Panc1 (cell line): ENCODE measurements at places on chromosomes 4 and X.

- DNase-seq, result no peak
- no peaks in the 10 kb centered on the region for H3K4me1 ChIP-seq
- no peak overlapping the region for H3K4me3 ChIP-seq
- no peaks in the 10 kb centered on the region for H3K36me3 ChIP-seq
Observed at GRCh38 chrX:120023259-120023658, 54.2 kb downstream of the RHOXF2B start.

GRCh38 chrX:116111934-116112595 is 58.5 kb upstream of the AGTR2 start:
- no peaks in the 10 kb centered on the region for H3K4me1 ChIP-seq
- DNase-seq, result no peak
- no peak overlapping the region for H3K4me3 ChIP-seq
- no peaks in the 10 kb centered on the region for H3K36me3 ChIP-seq
- no peak overlapping the region for H3K27ac ChIP-seq

- DNase-seq, result no peak
- no peaks in the 10 kb centered on the region for H3K4me1 ChIP-seq
- no peak overlapping the region for H3K4me3 ChIP-seq
- no peaks in the 10 kb centered on the region for H3K27me3 ChIP-seq
- H3K27ac ChIP-seq, result no peak overlapping the region
- no peaks in the 10 kb centered on the region for H3K36me3 ChIP-seq
Observed at GRCh38 chr4:149166876-149167275, 648.8 kb downstream of the IQCM start.

- H3K27ac ChIP-seq, result no peak overlapping the region
- H3K36me3 ChIP-seq, result no peaks in the 10 kb centered on the region
- H3K4me3 ChIP-seq, result no peak overlapping the region
- H3K4me1 ChIP-seq, result no peaks in the 10 kb centered on the region
- no peak for DNase-seq
Observed at GRCh38 chr4:10667701-10668326, 16.8 kb downstream of the CLNK start.

DNA sequence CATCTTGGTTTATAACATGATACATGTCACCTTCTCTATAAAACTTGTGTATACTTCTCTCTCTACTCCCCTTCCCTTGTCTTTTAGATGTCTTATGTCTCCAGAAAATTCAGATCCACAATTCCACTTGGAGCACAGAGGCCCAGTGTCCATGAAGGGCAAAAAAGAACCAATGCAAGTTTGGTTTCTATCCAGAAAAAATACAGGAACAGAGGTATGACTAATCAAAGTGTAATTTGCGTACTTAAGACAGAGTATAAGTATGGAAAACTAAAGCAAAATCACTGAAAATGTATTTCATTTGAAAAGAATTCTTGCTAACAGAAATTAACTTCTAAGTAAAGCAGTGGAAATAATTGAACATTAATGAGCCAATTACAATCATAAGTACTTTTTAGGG is 46.2 kb downstream of the GUCY1B1 start:
- no peaks in the 10 kb centered on the region for H3K27me3 ChIP-seq
- no peak overlapping the region for H3K27ac ChIP-seq
- H3K4me3 ChIP-seq, result no peak overlapping the region
- no peaks in the 10 kb centered on the region for H3K36me3 ChIP-seq
- no peaks in the 10 kb centered on the region for H3K4me1 ChIP-seq

GRCh38 chr4:76282941-76283689 is 23.4 kb upstream of the STBD1 start:
- no peaks in the 10 kb centered on the region for H3K27me3 ChIP-seq
- no peaks in the 10 kb centered on the region for H3K36me3 ChIP-seq
- no peak for DNase-seq
- no peak overlapping the region for H3K4me3 ChIP-seq
- no peak overlapping the region for H3K27ac ChIP-seq

DNA sequence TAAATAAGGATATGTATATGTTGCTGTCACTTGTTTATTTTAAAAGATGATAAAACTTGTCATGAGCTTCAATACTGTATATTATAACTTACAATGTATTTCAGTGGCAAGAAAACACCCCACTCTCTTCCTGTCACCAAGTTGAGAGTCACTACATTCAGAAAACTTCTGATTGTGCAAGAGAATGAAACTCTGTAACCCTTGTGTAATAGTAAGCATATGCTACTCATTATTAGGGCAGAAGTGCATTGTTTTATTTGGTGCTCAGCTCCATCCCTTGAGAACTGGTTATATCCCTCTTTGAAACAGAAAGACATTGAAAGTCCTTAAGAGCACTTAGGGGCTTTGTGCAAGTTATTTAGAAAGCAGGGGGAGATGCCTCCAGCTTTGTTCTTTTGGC is 594.5 kb downstream of the ARAP2 start:
- H3K36me3 ChIP-seq, result no peaks in the 10 kb centered on the region
- no peak for DNase-seq
- no peaks in the 10 kb centered on the region for H3K27me3 ChIP-seq
- no peak overlapping the region for H3K4me3 ChIP-seq
- no peak overlapping the region for H3K27ac ChIP-seq
- H3K4me1 ChIP-seq, result no peaks in the 10 kb centered on the region

GRCh38 chrX:45056428-45057145 is 144.1 kb downstream of the DIPK2B start:
- peaks cover 9% of the 10 kb centered on the region; the same call in 1 of the 2 replicates for H3K36me3 ChIP-seq
- no peak overlapping the region for H3K4me3 ChIP-seq
- no peaks in the 10 kb centered on the region for H3K4me1 ChIP-seq
- H3K27me3 ChIP-seq, result no peaks in the 10 kb centered on the region
- no peak for DNase-seq
- H3K27ac ChIP-seq, result no peak overlapping the region

- no peaks in the 10 kb centered on the region for H3K4me1 ChIP-seq
- H3K4me3 ChIP-seq, result no peak overlapping the region
- no peak for DNase-seq
- no peaks in the 10 kb centered on the region for H3K36me3 ChIP-seq
Observed at GRCh38 chr4:80151981-80152380, 45.3 kb upstream of the PRDM8 start.

DNA sequence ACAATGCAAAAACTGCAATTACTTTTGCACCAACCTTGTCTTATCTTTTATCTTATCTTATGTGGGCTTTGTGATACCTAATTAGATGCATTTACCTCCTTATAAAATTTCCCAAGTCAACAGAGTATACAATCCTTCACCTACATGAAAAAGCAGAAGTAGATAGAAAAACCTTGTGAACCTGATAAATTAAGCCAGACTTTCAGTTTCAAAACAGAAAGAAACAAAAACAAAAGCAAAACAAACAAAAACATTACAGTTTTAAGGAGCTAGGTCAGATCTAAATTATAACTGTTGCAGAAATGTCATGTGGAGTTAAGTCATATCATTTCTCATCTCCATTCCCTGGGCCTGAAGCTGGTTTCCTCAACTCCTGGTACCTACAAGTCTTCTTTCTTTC is 24.9 kb upstream of the CXXC4 start:
- no peak overlapping the region for H3K27ac ChIP-seq
- DNase-seq, result no peak
- H3K27me3 ChIP-seq, result no peaks in the 10 kb centered on the region

DNA sequence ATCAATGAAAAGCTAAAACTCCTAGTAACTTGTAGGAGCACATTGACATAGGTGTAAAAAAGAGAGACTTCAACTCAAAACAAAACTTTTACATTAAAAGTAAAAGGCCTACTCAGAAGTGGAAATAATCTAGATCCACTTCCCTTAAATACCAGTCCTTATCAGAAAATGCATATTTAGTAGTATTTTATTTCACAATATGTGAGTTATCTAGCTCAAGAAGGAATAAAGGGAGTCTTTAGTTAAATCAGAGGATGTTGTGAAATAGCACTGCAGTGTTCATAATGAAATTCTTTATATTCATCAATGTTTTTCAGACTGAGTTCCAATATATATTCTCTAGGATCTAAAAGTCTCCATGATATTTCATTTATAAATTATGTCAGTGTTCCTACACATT is 715.0 kb downstream of the GRID2 start:
- no peaks in the 10 kb centered on the region for H3K4me1 ChIP-seq
- H3K4me3 ChIP-seq, result no peak overlapping the region
- no peaks in the 10 kb centered on the region; the same call in 1 of the 2 replicates for H3K36me3 ChIP-seq
- DNase-seq, result no peak
- H3K27me3 ChIP-seq, result no peaks in the 10 kb centered on the region
- H3K27ac ChIP-seq, result no peak overlapping the region

DNA sequence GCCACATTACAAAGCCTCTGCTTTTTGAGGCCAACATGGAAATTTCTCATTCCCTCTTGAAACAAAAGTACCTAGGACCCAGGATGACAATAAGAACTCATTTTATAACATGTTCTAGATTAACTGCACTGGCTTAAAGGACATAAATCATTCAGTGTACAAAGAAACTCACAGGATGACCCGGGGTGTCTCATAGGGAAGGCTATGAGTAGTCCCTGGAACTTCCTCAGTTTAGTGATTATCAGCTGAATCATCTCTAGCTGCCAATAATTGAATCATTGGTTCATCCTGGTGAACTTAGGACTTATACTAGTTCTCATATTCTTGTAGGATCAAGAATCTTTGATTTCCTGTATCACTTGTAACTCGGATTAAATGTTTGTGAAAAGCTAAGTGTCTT is 95.8 kb upstream of the WDR1 start:
- DNase-seq, result no peak
- no peaks in the 10 kb centered on the region for H3K27me3 ChIP-seq
- no peaks in the 10 kb centered on the region for H3K4me1 ChIP-seq
- H3K27ac ChIP-seq, result no peak overlapping the region
- H3K4me3 ChIP-seq, result no peak overlapping the region

DNA sequence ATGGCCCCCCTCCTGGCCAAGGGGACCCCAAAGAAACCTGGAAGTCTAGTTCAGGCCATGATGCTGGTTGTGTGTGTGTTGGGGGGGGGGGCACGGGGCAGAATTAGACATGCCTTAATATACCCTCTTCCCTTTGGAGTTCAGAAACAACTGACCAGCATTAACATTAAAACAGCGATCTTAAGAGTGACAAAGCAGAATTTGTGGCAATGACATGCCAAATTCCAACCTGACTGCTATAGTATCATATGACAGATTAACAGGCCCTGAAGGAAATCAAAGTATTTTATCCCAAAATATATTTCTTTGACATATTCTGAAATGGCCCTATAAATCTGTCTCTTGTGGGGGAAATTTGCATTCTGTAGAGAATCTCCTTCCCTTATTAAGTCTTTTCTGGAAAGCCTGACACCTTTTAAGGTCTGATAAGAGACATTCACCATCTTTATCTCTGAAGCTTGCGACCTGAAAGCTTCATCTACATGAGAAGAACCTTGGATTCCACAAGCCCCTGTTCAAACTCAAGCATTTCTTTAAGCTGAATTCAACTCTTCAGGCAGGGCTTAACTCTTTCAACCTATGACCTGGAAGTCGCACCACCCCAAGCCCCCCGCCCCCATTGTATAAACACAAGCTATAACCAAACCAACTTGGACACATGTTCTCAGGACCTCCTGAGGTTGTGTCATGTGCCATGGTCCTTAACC is 40.2 kb downstream of the ABCB7 start:
- H3K27ac ChIP-seq, result no peak overlapping the region
- H3K36me3 ChIP-seq, result no peaks in the 10 kb centered on the region
- H3K27me3 ChIP-seq, result no peaks in the 10 kb centered on the region
- no peaks in the 10 kb centered on the region for H3K4me1 ChIP-seq

GRCh38 chr4:125527681-125528080 is 212.9 kb downstream of the FAT4 start:
- no peak overlapping the region for H3K4me3 ChIP-seq
- no peak for DNase-seq
- no peaks in the 10 kb centered on the region for H3K27me3 ChIP-seq
- peaks cover 4% of the 10 kb centered on the region; the same call in 1 of the 2 replicates for H3K4me1 ChIP-seq

DNA sequence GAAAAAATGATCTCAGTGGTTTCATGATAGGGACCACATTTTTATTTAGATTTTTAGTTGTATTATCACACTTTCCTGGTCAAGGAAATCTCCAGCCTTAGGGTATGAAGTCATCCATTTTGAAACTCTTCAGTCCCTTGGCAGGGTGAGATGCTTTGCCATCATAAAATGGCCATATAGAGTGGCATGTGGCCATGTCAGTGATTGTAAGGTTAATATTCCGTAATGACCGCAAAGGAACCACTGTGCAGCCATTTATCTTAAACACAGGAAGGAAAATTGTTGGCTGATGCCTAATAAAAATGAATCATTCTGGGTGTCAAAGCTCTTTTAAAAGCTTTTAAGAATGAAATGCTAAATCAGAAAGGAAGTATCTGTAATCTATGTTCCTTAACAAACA is 35.6 kb downstream of the COMMD8 start:
- H3K36me3 ChIP-seq, result no peaks in the 10 kb centered on the region
- DNase-seq, result no peak
- no peaks in the 10 kb centered on the region for H3K27me3 ChIP-seq
- H3K27ac ChIP-seq, result no peak overlapping the region
- H3K4me3 ChIP-seq, result no peak overlapping the region

DNA sequence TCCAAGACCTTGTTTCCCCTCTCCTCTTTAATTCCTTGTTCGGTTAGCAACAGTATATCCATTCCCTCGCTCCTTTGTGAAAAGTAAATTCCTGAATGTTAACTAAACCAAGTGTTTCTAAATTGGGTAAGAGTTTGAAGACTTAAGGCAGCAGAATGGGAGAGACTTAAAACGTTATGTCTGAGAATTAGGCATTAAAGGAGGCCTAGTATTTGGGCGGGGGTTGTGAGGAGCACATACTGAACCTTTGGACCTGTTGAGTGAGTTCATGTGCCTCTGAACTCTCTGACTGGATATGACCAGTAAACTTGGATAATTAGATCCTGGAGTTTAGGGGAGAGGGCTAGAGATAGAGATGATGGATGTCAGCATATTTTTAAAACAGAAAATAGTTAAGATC is 1.2 kb downstream of the MSMO1 start:
- peak overlapping the region; percentile 94 for H3K4me3 ChIP-seq
- peaks cover 2% of the 10 kb centered on the region; the same call in 1 of the 2 replicates for H3K4me1 ChIP-seq
- peak overlapping the region; percentile 92 for H3K27ac ChIP-seq
- no peaks in the 10 kb centered on the region for H3K27me3 ChIP-seq

- no peak overlapping the region for H3K27ac ChIP-seq
- no peak overlapping the region for H3K4me3 ChIP-seq
- no peak for DNase-seq
- H3K4me1 ChIP-seq, result no peaks in the 10 kb centered on the region
Observed at GRCh38 chr4:123966990-123967769, 570.6 kb downstream of the SPRY1 start.

DNA sequence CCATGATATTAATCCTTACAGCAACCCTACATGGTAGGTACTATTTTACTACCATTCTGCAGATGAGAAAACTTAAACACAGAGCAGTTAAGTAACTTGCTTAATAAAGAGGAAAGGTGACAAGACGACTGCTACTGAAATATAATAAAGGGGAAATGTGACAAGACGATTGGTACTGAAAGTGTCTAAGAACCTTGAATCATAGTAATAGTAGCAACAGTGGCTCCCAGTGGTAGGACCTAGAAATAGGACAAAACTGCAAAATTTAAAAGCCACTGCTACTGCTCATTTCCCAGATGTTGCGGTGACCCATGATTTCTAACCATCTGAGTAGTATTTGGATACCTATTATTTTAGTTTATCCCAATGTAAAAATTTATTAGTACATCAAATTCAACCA is 89.5 kb downstream of the TASL start:
- H3K27me3 ChIP-seq, result no peaks in the 10 kb centered on the region
- no peak overlapping the region for H3K4me3 ChIP-seq
- H3K27ac ChIP-seq, result no peak overlapping the region
- no peaks in the 10 kb centered on the region for H3K36me3 ChIP-seq

- no peak for DNase-seq
- H3K27ac ChIP-seq, result no peak overlapping the region
- no peaks in the 10 kb centered on the region for H3K36me3 ChIP-seq
- no peak overlapping the region for H3K4me3 ChIP-seq
- H3K27me3 ChIP-seq, result no peaks in the 10 kb centered on the region
- H3K4me1 ChIP-seq, result no peaks in the 10 kb centered on the region
Observed at GRCh38 chr4:135418353-135418752, 1216.8 kb upstream of the PABPC4L start.

- H3K36me3 ChIP-seq, result no peaks in the 10 kb centered on the region
- no peak for DNase-seq
- H3K27ac ChIP-seq, result no peak overlapping the region
- no peaks in the 10 kb centered on the region for H3K4me1 ChIP-seq
- H3K4me3 ChIP-seq, result no peak overlapping the region
Observed at GRCh38 chr4:41644288-41644914, 104.1 kb downstream of the PHOX2B start.
